MM.1S (cell line): ENCODE measurements at places on chromosomes 1 and 21.

GRCh38 chr1:75134647-75135572, 722 bp downstream of the LHX8 start:
- H3K27me3 ChIP-seq, result no peaks in the 10 kb centered on the region
- H3K27ac ChIP-seq, result peak overlapping the region; percentile 87
- peak overlapping the region; percentile 90 for H3K4me3 ChIP-seq

DNA sequence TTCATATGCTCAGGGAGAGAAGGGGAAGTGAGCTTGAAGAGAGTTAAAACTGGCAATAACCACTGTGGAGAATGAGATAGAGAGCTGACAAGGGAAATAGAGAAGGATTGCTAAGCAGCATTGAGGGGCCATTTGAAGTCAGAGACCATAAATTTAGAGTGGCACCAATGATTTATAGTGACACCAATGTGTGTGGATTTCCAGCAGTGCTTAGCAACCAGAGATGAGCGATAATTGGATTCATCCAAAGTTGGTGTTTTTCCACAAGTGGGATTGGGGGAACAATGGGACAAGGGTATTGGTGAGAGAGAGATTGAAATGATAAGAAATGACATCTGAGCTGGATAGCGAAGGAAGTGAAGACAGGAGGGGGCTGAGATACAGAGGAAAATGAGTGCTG, 114.1 kb downstream of the C1orf94 start:
- peaks cover 39% of the 10 kb centered on the region for H3K27me3 ChIP-seq
- H3K27ac ChIP-seq, result no peak overlapping the region
- no peak for DNase-seq

DNA sequence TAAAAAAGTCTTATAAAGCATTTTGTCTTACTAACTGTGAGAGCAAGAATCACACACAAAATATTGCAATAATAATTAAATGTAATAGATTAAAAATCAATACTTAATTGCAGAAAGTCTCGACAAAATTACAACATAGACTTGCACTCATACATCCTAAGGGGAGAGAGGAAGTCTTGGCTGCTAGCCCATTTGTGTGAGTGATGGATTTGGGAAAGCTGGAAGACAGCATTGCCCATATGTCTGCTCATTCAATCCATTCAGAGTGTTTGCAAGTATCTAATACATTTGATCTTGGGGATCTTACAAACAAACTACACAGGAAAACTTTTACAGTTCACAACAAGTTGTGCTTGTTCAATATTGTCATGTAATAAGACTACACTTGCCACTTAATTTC, 140.5 kb downstream of the COL11A1 start:
- no peak overlapping the region for H3K27ac ChIP-seq
- H3K4me3 ChIP-seq, result no peak overlapping the region
- no peaks in the 10 kb centered on the region for H3K36me3 ChIP-seq
- DNase-seq, result no peak

DNA sequence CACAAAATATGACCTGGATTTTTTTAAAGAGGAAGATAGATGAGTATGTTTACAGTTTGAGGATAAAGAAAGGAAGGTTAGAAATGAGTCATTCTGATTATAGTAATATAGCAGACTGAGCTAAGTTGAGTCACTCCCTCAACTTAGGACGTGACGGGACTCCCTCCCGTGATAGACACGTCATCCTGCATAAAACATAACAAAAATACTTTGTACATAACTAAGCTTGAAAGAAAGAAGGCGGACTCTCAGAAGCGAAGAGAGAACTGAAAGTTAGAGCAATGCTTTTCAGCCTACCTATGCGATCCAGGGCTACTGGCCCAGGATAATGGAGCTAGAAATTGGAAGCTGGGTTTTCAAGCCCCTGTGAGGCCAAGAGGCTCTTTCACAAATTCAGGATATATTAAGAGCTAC, 53.0 kb upstream of the DESI2 start:
- H3K4me3 ChIP-seq, result no peak overlapping the region
- peak; percentile 21 for DNase-seq
- H3K36me3 ChIP-seq, result no peaks in the 10 kb centered on the region
- no peaks in the 10 kb centered on the region for H3K27me3 ChIP-seq
- no peaks in the 10 kb centered on the region for H3K4me1 ChIP-seq

GRCh38 chr1:232985882-232986526, 35.6 kb downstream of the NTPCR start:
- H3K27ac ChIP-seq, result no peak overlapping the region
- H3K4me1 ChIP-seq, result no peaks in the 10 kb centered on the region
- no peak for DNase-seq

GRCh38 chr1:207888652-207889051, 22.3 kb downstream of the CD34 start:
- H3K27ac ChIP-seq, result no peak overlapping the region
- no peak for DNase-seq
- H3K27me3 ChIP-seq, result no peaks in the 10 kb centered on the region
- H3K36me3 ChIP-seq, result no peaks in the 10 kb centered on the region

- no peak overlapping the region for H3K4me3 ChIP-seq
- H3K27me3 ChIP-seq, result no peaks in the 10 kb centered on the region
- no peaks in the 10 kb centered on the region for H3K36me3 ChIP-seq
- no peak for DNase-seq
- no peaks in the 10 kb centered on the region for H3K4me1 ChIP-seq
These were observed 65.8 kb upstream of the ATF3 start for GRCh38 chr1:212542761-212543187.

- H3K4me1 ChIP-seq, result peaks cover 4% of the 10 kb centered on the region; the same call in 1 of the 2 replicates
- no peaks in the 10 kb centered on the region for H3K27me3 ChIP-seq
- no peaks in the 10 kb centered on the region for H3K36me3 ChIP-seq
- H3K27ac ChIP-seq, result no peak overlapping the region
These were observed 68.5 kb downstream of the ACBD6 start for GRCh38 chr1:180433873-180434272.

GRCh38 chr1:40650075-40650474, 15.4 kb downstream of the RIMS3 start:
- no peaks in the 10 kb centered on the region for H3K36me3 ChIP-seq
- DNase-seq, result no peak
- H3K27ac ChIP-seq, result no peak overlapping the region
- H3K4me3 ChIP-seq, result no peak overlapping the region
- no peaks in the 10 kb centered on the region for H3K27me3 ChIP-seq

DNA sequence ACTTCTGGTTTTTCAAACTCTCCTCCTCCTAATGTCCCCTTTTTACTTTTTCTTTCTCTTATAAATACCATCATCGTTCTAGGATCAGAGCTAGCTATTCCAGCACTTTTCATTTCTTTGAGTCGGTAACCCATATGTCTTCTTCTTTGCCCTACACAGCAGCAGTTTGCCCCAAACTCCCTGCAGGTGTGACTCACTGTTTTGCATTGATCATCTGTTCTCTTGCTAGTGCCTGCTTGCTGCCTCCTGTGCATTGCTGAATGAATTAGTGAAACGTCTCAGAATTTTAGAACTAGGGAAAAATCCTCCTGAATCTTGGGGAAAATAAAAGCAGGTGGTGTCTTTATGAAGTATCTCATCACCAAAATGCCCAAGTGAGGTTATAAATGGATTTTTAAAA, 21.7 kb downstream of the KCNK2 start:
- DNase-seq, result no peak
- no peaks in the 10 kb centered on the region for H3K36me3 ChIP-seq

GRCh38 chr1:216560527-216560926, 137.3 kb upstream of the USH2A start:
- H3K36me3 ChIP-seq, result no peaks in the 10 kb centered on the region
- H3K27ac ChIP-seq, result no peak overlapping the region
- H3K27me3 ChIP-seq, result no peaks in the 10 kb centered on the region
- no peaks in the 10 kb centered on the region for H3K4me1 ChIP-seq
- no peak for DNase-seq

DNA sequence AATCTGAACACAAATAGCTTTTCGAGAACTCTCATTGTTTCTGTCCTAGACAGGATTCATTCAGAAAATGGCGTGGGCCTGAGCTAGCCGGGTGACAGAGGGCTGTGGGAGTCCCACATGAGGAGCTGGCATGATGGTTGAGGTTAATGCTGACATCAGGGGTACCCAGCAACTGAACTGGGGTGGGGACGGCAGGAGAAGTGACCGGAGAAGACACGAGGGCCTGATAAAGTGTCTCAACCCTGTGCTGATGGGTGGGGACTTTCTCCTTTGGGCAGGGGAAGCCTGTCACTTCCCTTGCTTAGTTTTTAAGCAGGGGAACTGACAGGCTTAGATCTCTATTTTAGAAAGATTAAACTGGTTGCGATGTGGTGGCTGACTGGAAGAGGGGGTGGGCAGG, 14.6 kb downstream of the CHIT1 start:
- H3K27me3 ChIP-seq, result no peaks in the 10 kb centered on the region
- no peak overlapping the region for H3K27ac ChIP-seq
- no peak for DNase-seq
- H3K36me3 ChIP-seq, result no peaks in the 10 kb centered on the region

- DNase-seq, result no peak
- no peaks in the 10 kb centered on the region for H3K36me3 ChIP-seq
- no peak overlapping the region for H3K27ac ChIP-seq
- no peaks in the 10 kb centered on the region for H3K4me1 ChIP-seq
These were observed 9.8 kb downstream of the PDZK1IP1 start for GRCh38 chr1:47179988-47180563.

DNA sequence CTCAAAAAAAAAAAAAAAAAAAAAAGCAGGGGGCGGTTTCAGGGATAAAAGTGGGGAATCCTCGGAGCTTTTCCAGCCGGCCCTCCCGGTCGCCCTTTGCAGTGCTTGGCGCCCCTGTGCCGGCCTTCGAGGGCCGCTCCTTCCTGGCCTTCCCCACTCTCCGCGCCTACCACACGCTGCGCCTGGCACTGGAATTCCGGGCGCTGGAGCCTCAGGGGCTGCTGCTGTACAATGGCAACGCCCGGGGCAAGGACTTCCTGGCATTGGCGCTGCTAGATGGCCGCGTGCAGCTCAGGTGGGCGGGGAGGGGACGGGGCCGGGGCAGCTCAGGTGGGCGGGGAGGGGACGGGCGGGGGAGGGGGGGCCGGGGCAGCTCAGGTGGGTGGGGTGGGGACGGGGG, 25.3 kb downstream of the RNF223 start:
- H3K4me1 ChIP-seq, result no peaks in the 10 kb centered on the region
- no peak overlapping the region for H3K27ac ChIP-seq
- H3K4me3 ChIP-seq, result no peak overlapping the region

- H3K4me1 ChIP-seq, result peaks cover 86% of the 10 kb centered on the region
- H3K27ac ChIP-seq, result peak overlapping the region; percentile 87; the same call in 1 of the 2 replicates
- peaks cover 3% of the 10 kb centered on the region; the same call in 1 of the 2 replicates for H3K36me3 ChIP-seq
- H3K27me3 ChIP-seq, result no peaks in the 10 kb centered on the region
- DNase-seq, result no peak
These were observed 3.0 kb downstream of the RXFP4 start for GRCh38 chr1:155944444-155944799.

GRCh38 chr1:116825720-116826438, 71.6 kb downstream of the CD2 start:
- H3K27me3 ChIP-seq, result no peaks in the 10 kb centered on the region
- H3K27ac ChIP-seq, result no peak overlapping the region
- no peak for DNase-seq
- H3K4me3 ChIP-seq, result no peak overlapping the region
- peaks cover 15% of the 10 kb centered on the region for H3K4me1 ChIP-seq

- no peaks in the 10 kb centered on the region for H3K36me3 ChIP-seq
- no peaks in the 10 kb centered on the region for H3K27me3 ChIP-seq
These were observed 31.8 kb upstream of the CITED4 start for GRCh38 chr1:40893946-40894345.

DNA sequence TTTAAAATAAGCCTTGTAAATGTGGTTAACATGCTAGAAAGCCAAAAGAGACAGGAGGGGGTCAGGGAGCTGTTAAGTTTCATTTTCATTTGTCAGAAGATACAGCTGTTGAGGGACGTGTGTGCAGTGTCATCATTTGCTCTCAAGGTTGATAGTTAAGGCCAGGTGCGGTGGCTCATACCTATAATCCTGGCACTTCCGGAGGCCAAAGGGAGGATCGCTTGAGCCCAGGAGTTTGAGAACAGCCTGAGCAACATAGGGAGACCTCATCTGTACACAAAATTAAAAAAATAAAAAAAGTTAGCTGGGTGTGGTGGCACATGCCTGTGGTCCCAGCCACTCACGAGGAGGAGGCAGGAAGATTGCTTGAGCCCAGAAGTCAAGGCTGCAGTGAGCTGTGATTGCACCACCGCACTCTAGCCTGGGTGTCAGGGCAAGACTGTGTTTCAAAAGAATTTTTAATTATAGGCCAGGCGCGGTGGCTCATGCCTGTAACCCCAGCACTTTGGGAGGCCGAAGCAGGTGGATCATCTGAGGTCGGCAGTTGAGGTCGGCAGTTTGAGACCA, 22.7 kb downstream of the ZBTB8OS start:
- peak overlapping the region; percentile 30; the same call in 1 of the 2 replicates for H3K4me3 ChIP-seq
- peaks cover 52% of the 10 kb centered on the region for H3K4me1 ChIP-seq
- peak; percentile 98 for DNase-seq
- H3K27me3 ChIP-seq, result no peaks in the 10 kb centered on the region
- no peaks in the 10 kb centered on the region for H3K36me3 ChIP-seq

DNA sequence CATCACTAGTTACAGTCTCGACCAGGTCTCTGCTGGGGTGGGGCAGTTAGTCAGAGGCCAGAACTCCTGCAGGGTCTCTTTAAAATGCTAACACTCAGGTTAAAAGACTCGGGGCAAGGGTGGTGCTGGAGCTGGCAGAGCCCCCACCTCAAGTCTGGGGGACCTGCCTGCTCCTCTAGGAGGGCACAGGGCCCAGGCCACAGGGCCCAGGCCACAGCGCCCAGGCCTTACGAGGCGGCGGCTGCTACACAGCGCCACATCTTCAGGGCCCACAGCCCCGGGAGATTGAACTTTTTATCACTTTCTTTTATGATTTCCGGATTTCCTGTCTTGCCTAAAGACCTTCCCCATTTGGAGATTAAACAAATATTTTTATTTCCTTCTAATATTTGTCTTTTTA, 10.4 kb downstream of the MPZ start:
- H3K27ac ChIP-seq, result no peak overlapping the region
- DNase-seq, result no peak
- H3K27me3 ChIP-seq, result no peaks in the 10 kb centered on the region
- no peak overlapping the region for H3K4me3 ChIP-seq

DNA sequence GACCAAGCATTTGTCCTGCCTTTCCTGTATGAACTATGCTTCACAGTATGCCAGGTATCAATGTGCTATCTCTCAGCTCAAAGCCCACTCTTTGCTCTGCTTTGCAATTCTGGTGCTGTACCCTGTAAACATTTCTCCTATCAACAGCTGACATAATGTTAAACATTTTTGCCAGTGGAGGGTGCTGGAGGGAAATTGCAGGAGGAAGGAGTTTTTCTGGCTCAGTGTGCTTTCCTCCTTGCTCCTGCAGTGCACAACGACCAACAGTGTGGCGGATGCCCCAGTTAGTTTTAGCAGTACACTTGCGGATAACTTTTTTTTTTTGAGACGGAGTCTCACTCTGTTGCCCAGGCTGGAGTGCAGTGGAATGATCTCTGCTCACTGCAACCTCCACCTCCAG, 67.1 kb upstream of the PTGFRN start:
- DNase-seq, result no peak
- H3K27me3 ChIP-seq, result no peaks in the 10 kb centered on the region
- H3K4me1 ChIP-seq, result no peaks in the 10 kb centered on the region
- H3K4me3 ChIP-seq, result no peak overlapping the region
- no peak overlapping the region for H3K27ac ChIP-seq
